ENCODE measurements at places on chromosomes 13 and 19. TPM values are rescaled to one million over a fixed set of nuclear protein-coding genes. Genes with fewer than 3 reads are reported as not detected.

DNA sequence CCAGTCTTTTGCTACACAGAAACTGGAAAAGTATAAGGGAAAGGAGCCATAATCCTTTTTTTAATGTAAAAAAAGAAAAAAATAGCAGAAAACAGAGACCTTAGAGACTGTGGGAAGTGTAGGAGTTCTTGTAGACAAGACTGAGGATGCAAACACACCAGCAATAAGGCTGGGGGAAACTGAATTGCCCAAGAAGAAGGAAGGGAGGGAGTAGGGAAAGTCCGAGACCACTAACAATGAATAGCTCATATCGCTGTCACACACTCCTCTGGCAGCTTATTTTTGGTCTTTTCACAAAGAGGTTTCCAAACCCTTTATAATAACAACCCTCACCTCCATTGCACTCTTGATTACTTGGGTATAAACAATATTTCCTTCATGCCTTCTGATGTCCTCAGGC is 952.0 kb downstream of the SLITRK5 start:
- no peak for DNase-seq

DNA sequence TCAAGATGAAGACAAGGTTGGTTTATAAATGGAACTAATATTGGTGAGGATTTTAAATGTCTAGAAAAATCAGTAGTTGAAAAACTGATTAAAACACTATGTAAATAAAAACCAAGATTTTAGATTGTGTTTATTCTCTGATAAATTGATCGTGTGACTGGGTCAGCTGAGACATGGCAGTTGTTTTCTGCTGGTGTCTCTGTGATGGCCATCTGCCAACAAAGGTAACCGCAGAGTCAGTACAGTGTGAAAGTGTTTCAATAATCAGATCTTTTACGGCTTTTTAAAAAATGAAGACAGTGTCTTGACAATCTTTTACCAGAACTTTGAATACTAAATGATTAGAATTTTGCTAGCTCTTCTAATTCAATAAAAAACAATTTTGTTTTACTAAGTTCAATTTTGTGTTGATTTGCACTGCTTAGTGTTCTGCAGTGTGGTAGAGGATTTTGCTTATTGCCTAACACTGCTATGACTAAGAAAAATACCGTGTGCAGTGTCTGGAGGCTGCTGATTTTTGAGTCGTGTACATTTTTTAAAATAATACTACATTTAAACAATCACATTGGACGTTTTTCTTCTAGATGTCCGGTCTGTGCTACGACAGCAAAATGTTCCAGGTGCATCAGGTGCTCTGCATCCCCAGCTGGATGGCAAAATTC is 32.7 kb upstream of the GPR183 start:
- DNase-seq = no peak

DNA sequence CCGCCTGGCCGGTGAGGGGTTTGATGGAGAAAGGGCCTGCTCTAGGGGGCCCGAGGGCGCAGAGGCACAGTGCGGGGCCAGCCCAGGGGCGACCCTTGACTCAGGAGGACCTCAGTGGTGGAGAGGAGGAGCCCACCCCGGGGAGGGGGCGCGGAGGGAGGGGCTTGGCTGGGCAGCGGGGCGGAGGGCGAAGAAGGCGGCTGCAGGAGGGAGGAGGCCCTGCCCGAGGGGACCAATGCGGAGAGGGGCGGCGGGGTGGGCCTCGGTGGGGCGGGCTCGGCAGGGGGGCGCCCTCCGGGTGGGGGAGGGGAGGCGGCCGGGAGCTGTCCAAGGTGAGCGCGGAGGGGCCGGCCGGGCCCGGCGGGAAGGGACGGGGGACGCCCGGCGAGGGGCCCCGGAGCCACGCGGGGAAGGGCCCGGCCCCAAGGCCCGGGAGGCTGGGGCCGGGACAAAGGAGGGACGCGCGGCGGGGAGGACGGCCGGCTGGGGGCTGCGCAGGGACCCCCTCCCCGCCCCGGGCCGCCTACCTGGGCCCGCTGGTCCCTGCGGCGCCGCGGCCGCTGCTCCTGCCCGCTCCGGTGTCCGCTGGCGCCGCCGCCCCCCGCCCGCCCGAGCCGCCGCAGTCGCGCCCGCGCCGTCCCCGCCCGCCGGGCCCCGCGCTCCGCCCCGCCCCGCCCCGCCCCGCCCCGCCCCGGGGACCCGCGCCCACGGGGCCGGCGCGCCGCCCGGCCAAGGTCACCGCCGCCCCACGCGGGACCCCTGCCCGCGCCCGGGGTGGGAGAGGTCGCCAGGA is at the start of gene DIRAS1:
Gene DIRAS1, minus strand, starts transcription at position 596 of the 793 bp plus-strand sequence. CDS start 3,566 bp downstream, outside the sequence.
- peak; percentile 60 for DNase-seq

DNA sequence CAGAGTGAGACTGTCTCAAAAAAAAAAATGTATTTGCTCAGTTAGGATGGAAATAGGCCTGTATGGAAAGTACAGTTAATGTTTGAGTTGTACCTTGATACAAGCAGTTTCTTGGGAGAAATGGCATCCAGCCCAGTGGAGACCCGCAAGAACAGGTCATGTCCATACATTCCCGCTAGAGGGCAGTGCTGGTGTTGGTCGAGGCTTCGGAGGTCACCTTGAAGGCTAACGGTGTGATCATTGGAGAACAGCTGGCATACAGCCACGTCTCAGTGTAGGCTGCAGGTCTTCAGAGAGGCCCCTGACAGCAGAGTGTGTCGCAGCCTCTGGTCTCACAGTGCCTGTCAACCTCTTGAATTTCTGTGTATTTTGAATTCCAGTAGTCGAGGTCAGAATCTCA is 7.5 kb downstream of the ZNF610 start:
- peak; percentile 85 for DNase-seq

DNA sequence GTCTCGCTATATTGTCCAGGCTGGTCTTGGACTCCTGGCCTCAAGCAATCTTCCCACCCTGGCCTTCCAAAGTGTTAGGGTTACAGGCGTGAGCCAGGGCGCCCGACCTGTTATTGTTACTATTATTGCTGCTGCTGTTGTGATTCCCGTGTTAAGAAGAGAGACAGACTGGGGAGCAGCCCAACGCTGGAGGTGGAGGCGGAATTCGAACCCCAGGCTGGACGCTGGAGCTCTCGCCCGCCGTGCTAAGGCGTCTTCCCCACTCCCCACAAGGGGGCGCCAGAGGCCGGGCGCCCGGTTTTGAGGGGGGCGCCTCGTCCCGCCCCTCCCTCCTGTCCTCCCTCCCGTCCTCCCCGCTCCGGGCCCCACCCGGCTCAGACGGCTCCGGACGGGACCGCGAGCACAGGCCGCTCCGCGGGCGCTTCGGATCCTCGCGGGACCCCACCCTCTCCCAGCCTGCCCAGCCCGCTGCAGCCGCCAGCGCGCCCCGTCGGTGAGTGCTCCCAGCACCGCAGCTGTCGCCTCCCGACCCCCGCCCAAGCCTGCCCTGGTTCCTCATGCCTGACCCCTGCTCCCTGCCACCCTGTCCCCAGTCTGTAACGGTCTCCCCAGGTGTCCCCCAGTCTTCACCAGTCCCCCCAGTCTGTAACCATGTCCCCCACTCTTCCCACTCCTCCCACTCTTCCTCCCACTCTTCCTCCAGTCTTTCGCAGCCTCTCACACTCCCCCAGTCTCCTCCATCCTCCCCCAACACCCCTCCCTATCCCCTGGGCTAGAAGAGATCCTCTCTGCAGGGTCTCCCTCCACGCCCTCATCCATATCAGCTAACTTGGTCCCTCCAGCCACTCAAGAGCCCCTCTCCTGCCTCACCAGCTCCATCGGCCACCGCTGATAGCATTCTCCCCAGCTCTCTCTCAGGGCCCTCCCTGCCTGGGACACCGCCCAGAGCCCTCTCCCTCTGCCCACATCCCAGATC is at the start of gene EHD2:
Gene EHD2, plus strand, starts transcription at position 377 of the 976 bp plus-strand sequence. CDS start 3,191 bp downstream, outside the sequence.
- peak; percentile 70 for DNase-seq

The KCNJ14 gene
- total RNA-seq = 0.69 TPM

The PSG2 gene
- not detected for total RNA-seq

DNA sequence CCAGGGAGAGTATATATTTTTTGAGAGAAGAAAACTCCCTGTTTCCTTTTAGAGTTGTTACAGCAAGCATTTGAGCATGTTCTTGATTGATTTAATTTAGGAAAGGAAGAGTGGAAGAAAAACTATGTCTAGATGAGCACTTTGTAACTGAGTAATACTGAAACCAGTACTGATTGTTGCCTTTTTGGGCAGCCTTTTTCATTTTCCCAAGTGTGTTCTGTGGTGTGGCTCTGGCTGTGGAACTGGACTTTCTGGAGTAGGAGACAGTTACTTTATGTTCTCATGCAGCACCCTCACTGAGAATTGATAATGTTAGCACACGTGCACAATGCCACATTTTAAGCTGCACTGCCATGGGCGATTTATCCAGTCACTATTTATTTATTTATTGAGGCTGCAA is 211.5 kb downstream of the LMO7 start:
- DNase-seq = no peak

DNA sequence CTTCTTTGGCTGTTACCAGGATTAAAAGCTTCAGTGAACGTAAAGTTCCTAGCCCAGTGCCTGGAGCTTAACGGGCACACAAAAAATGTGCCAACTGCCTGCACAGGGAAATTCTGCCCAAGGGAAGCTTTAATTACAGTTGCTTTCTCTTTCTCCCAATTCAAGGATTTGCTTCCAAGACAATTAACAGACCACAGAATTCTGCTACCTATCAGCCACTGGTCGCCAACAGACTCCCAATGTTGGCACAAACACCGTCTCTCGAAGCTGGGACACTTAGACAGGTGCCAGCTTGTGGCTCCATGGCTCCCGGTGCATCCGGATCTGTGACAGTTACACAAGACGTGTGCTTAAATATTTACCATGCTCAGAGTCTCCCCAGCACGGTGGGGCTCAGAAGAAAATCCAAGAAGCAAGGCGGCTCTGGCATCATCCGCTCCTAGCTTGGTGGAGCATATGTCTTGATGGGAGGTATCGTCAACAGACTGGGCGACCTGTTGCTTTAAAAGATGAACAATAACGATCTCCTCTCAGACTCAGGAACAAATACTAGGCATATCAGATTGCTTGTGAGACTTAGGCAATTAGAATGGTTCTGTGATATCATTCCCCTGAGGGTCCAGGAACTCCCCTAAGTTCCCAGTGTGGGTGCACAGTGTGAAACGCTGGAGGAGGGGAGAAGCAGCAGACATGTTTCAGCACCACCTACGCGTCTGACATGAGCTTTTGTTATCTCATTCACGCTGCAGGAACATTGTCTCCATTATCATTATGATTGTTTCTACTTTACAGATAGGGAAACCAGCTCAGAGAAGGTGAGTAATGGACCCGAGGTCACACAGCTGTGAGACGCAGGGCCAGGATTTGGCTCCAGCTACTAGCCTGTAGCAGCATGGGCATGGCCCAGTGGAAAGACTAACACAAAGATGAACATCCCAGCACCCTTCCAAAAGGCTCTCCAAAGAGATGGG is 61.6 kb downstream of the ALOX5AP start:
- DNase-seq = no peak

Measured in neural progenitor cell (in vitro differentiated cells).